ENCODE measurements at places on chromosomes 2 and 18.

DNA sequence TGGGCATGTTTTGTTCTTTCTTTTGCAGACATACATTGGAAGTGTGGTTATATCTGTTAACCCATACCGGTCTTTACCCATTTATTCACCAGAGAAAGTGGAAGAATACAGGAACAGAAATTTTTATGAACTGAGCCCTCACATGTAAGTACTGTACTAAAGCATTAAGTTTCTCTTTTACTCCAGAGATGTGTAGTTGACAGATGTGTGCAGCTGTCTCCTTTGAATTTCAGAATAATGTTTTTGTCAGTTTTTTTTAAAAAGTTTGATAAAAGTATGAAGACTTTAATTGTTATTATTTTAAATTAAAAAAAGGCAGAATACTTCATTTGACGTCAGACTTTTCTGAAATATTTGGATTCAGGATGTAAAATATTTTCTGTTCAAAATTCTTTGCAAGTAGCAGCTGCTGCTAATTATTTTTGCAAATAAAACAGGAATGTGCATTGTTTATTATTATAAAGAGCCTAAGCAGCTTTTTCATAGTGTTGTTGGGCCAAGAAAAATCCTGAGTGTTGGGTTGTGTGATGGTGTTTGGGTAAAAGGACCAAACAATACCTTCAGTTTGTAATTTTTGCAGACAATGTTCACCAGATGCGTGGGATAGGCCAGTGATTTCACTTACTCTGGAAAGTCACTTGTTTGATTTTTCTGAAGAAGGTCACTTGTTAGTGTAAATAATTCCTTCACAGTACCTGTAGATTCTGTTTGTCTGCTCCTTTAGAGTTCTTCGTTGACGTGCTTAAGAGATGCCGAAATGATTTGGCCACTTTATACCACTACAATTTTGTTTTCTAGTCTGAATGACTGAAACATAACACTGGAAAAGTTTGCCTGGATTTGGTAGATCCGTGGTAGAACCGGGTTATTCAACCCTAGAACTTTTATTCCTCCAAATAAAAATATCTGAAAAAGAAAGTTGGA, 51.1 kb downstream of the MYO1B start:
- DNase-seq = no peak

DNA sequence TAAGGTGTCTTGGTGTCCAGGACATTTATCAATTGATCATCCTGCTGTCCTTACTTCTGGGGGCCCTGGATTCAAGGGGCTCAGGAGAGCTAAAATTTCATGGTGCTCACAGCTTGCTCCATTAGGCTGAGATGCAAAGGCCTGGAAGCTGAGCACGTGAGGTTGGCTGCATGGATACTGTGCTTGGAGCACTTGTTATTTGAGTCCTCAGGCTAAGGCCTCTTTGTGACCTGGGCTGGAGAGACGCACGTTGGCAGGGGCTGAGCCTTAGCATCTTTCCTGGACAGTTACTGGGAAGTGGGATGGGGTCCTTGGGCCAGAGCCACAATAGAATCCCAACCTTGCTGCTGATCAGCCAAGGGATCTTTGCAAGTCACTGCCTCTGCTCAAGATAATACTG, 151.2 kb upstream of the HS6ST1 start:
- DNase-seq = no peak

DNA sequence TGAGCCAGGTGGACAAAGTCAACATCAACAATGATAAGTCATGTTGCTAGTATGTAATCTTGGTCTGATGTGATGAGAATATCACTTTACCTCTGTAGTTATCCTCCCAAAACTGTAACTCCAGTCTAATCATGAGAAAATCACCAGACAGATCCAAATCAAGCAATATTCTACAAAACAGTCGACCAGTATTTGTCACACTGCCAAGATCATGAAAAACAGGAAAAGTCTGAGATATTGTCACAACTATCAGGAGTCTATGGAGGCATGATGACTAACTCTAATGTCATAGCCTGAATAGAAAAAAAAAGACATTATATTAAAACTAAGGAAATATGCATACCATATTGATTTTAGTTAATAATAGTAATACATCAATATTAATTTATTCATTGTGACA, 1883.3 kb upstream of the CELF4 start:
- no peak for DNase-seq

DNA sequence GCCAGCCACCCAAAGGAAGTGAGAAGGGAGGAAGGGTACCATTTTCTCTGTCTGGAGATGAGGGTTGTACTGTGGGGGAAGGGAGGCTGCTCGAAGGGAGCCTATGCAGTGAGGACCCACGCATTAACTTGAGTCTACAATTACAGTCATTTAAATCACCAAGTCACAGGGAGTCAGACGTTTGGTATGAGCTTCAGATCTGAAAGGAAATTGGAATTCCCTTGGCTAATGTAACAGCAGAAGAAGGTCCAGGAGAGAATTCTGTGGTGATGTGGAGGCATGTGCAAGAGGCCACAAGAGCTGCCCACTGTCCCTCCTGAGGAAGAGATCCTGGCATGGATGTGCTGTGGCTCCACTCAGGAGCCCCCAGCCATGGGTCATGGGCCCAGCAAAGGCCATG, 22.5 kb downstream of the DAPL1 start:
- no peak for DNase-seq

DNA sequence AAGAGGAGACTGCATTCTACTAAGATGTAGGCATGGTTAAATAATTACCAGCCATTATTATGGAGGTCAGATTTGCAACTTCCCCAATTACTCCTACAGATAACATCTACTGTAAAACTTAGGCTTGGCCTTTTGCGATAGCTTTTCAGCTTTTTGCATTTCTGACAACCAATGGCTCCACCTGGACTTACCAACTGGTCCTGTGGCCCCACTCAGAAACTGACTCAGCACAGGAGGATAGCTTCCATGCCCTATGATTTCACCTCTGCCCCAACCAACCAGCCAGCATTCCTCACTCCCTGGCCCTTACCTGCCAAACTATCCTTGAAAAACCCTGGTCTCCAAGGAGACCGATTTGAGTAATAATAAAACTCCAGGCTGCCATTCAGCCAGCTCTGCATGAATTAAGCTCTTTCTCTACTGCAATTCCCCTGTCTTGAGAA, 28.2 kb downstream of the TUBB6 start:
- DNase-seq = no peak

DNA sequence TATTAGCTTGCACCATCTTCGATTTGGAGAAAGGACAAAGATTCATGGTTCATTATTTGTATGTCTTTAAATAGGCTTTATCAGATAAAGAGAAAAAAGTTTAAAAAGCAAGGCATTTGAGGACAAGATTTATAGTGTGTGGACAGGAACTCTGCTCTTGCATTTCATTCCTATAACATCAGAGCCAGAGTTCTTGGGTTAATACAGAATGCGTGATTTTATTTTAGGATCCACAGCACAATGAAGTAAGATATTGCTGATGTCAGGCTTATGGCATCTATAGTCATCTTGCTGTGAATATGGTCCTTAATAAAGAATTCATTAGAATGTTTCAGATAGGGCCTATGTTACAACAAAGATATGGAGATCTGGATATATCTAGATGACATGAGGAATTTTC, 19.7 kb downstream of the RASGRP3 start:
- DNase-seq = no peak

DNA sequence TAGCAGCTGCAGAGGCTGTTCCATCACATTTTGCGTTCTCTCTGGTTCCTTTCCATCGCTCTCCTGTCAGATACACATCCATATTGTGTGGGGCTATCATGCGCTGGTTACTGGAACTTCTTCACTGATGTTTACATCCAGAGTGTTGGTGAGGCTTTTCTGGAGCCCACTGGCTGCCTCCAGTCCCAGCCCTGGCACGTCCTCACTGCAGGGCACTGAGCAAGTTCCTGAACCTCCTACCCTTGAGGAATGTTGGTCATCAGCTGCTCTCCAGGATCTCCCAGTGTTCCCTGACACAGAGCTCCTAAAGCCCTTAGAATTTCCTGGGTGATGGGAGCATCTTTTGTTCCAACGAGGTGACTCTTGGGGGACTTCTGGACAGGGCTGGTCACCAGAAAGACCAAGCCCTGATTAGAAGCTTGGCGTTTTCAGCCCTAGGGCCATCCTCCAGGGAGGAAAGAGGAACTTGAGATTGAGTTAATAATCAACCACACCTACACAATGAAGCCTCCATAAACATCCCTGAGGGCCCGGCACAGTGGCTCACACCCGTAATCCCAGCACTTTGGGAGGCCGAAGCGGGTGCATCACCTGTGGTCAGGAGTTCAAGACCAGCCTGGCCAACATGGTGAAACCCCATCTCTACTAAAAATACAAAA, 81.3 kb downstream of the TFCP2L1 start:
- no peak for DNase-seq

DNA sequence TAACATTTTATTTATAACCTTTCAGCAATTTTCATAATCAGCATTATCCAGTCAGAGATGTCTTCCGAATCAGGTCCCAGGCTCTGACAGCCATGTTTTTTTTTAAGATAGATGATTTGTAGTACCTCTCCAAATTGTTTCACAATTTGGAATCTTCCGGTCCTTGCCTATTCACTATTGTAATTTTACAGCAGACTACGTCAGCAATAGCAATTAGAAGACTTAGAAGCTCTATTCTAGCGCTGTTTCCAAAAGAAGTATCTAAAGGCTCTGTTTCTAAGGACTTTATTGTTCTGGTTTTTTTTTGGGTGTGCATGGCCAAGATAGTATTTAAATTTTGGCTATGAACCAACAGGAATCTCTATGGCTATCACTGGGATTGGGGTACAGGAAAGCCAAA, 94.6 kb upstream of the PELI1 start:
- DNase-seq = no peak

GRCh38 chr18:47788621-47789020, 141.8 kb downstream of the SMAD2 start:
- no peak for DNase-seq

- no peak for DNase-seq
These were observed 60.9 kb downstream of the COBLL1 start for GRCh38 chr2:164780611-164781178.

DNA sequence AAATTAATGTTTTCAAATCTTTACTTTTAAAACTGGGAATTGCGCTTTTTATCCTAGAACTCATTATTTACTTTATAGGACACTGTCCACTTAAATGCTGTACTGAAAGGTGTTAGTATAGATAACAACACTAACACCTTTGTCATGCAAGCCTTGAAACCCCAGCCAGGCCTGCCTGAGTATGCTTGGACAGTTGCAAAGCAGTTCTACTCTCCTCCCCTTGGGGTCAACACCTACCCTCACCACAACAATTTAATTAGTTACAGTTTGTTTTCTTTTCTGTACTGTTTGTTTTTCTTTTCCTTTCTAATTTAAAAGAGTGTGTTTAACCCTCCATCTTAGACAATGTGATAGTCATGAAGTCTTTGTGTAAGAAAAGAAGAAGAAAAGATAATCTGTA, 18.9 kb upstream of the FAM98A start:
- DNase-seq = no peak

GRCh38 chr2:234169674-234170073, 119.2 kb downstream of the SPP2 start:
- DNase-seq = no peak

DNA sequence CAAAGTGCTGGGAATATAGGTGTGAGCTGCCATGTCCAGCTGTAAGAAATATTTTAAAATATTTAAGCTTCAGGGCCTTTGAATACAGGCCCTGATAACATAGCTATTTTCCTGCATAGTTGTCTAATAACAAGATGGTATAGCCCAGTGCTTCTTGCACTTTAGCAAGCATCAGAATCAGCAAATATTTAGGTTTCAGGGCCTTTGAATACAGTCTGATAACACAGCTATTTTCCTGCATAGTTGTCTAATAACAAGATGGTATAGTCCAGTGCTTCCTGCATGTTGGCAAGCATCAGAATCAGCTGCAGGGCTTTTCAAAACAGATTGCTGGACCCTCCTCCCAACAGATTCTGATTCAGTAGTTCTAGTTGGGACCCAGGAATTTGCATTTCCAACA, 5.6 kb downstream of the GEMIN6 start:
- DNase-seq = no peak

DNA sequence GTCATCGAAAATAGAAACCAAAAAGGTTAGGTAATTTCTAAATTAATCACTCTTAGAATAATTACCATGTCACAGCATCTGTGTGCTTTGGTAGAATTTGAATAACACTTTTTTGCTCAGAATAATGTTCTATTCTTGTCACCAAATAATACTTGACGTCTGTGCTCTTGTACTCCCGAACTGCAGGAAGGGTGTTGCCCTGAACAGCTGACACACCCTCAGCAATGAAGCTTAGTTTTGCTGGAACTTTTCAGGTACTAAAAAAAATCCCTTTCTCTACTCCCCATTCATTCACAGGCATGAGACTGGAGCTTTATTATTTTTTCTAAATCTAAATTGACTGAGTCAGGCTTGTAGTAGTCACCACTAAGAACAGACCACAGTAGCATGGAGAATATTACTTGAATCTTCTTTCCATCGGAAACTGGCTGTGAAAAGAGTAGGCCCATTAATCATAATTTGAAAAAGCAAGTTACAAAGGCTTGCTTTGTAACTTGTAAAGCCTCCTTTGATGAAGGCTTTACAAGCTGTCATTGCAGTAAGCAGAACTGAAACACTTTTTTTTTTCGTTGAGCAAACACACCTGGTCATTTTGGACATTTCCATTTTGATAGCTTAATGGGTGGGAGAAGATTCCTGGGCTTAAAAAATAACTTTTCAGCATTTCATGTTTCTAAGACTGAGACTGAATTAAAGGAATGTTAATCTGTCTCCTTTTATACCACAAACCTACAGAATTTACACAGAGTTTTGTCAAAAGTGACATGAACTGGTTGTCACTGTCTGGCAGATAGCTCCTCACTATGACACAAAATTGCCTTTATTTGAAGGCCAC, 70.3 kb upstream of the PELI1 start:
- DNase-seq = no peak

- no peak for DNase-seq
These were observed 589.5 kb upstream of the NXPH2 start for GRCh38 chr2:139369423-139370409.

DNA sequence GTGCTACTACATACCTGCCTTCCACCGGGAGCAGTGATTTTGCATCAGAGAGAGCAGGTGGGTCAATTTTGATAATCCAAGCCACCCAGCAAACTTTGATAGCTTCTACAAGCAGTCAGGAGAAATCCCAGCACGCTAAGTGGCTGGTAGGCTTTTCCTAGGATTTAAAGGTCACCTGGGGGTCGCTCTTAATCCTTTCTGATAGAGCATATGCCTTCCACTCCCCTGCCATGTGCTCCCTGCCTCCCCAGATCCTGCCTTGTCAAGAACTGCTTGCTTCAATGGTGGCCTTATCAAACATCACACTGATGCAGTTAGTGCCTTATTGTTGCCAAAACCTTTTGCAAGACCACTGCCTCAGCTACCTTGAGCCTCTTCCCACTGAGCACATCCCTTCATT, 462.3 kb upstream of the MEX3C start:
- DNase-seq = no peak
